ENCODE measurements at places on chromosomes 1 and 21. TPM values are rescaled to one million over a fixed set of nuclear protein-coding genes. Genes with fewer than 3 reads are reported as not detected.

- H3K4me1 ChIP-seq, result no peaks in the 10 kb centered on the region
- no peak overlapping the region for H3K4me3 ChIP-seq
- peaks cover 7% of the 10 kb centered on the region for H3K36me3 ChIP-seq
- no peak for DNase-seq
Observed at GRCh38 chr1:182107209-182107608, 45.7 kb upstream of the ZNF648 start.

DNA sequence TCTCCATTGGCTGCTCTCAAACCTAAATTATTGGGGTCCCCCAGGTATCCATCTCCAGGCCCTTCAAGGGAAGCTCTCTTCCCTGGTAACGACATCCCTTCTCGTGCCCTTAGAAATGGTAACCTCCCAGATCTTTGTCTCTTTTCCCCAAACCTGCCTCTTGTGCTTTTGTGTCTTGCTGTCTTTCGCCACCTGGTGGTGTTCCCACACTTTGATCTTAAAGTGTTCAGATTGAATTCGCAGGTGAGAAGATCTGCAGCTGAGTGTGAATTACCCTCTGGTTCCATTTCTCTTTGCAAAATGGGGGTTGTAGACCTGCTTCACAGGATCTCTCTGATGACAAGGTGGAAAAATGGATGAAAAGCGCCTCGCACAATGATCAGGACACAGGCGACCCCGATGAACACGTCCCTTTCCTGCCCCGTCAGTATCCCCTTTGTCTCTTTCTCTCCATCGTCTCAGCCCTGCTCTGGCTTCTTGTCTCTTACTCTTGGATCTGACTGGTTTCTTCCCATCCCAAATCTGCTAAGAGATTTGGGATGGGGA is 53.1 kb downstream of the DOP1B start:
- no peak overlapping the region for H3K27ac ChIP-seq

DNA sequence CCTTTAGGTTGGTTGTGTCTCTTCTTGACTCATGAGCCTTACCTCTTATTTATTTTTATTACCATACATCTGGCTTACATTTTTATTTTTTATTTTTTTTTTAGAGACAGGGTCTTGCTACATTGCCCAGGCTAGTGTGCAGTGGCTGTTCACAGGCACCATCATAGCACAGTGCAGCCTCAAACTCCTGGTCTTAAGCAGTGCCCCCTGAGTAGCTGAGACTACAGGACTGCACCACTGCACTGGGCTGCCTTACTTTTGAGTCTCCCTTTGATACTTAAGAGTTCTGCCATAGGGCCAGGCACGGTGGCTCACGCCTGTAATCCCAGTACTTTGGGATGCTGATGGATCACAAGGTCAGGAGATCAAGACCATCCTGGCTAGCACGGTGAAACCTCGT is 76.4 kb upstream of the MACF1 start:
- H3K4me1 ChIP-seq, result peaks cover 23% of the 10 kb centered on the region
- no peaks in the 10 kb centered on the region for H3K27me3 ChIP-seq
- H3K36me3 ChIP-seq, result peaks cover 25% of the 10 kb centered on the region
- H3K27ac ChIP-seq, result no peak overlapping the region
- no peak for DNase-seq

DNA sequence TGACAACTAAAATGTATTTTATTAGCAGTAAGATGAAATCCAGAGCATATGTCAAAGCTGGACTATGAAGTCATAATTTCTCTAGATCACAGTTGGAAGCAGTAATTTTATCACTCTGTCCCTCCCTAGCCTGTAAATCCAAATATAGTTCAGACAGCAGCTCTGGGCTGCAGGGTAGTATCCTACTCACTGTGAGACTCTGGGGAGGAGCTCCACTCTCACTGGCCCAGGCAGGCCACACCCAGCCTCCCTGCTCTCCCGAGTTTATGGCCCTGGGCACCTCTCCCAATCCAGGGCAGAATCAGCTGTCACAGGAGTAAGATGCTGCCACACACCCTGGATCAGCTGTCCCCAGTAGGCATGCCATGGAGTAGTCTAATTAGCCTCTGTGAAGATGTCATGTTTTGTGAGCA is 131.1 kb downstream of the HLCS start:
- H3K36me3 ChIP-seq, result no peaks in the 10 kb centered on the region
- no peak overlapping the region for H3K4me3 ChIP-seq
- H3K4me1 ChIP-seq, result no peaks in the 10 kb centered on the region
- H3K27ac ChIP-seq, result no peak overlapping the region
- no peaks in the 10 kb centered on the region for H3K27me3 ChIP-seq

GRCh38 chr1:2803086-2803930 is 1.8 kb upstream of the TTC34 start:
- no peaks in the 10 kb centered on the region for H3K27me3 ChIP-seq
- H3K36me3 ChIP-seq, result peaks cover 17% of the 10 kb centered on the region
- H3K27ac ChIP-seq, result no peak overlapping the region
- no peak overlapping the region for H3K4me3 ChIP-seq

Gene FLG2
- not detected for total RNA-seq

Gene TMEM201
- total RNA-seq, result 31.0 TPM
